Astrocyte of the cerebellum (primary cell): ENCODE measurements at places on chromosomes 5 and 9.

- DNase-seq = no peak
These were observed 221.1 kb downstream of the MAN2A1 start for GRCh38 chr5:109910874-109911273.

DNA sequence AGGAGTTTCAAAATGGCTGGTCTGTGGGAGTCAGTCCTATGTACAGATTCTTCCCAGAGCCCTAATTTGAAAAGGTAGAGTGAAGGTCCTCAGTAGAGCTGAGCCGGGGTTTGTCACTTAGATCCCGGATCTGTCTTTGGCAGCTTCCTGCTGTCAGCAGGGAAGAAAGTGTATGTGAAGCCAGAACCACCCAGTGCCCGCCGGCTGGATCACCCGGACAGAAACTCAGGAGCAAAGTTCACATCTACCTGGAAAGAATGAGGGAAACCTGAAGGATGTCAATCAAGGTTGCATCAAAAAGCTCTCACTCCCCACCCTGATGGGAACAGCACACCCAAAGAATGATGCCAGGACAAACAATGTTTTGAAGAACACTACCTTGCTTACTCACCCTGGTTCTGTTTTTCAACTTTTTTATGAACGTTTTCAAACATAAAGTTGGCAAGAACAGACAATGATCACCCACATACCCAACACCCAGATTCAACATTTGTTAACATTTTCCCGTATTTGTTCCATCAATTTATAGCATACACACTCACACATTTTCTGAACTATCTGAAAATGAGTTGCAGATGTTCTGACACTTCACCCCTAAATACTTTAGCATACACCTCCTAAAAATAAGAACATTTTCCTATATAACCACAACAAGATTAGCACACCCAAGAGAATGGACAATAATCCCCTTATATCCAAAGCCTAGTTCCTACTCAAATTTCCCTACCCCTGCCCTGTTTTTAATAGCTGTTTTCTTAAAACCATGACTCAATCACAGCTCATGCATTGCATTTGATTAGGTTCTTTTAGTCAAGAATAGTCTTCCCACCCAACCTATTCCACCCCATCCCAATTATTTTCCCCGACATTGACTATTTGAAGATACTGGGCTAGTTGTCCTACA, 133.9 kb downstream of the LHFPL2 start:
- DNase-seq = no peak

- DNase-seq = no peak
These were observed 603.5 kb downstream of the ISL1 start for GRCh38 chr5:51986733-51987132.

DNA sequence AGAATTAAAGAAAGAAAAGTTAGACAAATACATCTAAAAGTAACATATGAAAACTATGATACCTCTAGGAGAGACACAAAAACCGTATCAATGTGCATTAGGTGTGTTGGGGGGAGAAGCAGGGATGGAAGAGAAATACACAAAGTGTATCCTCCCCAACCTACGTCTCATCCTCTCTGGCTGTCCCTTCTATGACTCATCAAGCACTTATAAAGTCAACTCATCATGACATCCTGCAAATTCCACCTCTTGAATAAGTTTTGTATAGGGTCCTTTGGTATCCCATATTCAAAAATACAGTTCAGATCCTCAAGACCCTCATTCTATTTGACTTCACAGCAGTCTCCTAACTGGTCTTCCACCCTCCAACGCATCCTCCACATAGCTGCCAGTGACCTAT, 917.6 kb upstream of the DMAC1 start:
- DNase-seq = no peak

- no peak for DNase-seq
These were observed 21.1 kb downstream of the TNPO1 start for GRCh38 chr5:72837524-72838096.

GRCh38 chr5:177496070-177496726, 1.2 kb downstream of the PDLIM7 start:
- DNase-seq = no peak

DNA sequence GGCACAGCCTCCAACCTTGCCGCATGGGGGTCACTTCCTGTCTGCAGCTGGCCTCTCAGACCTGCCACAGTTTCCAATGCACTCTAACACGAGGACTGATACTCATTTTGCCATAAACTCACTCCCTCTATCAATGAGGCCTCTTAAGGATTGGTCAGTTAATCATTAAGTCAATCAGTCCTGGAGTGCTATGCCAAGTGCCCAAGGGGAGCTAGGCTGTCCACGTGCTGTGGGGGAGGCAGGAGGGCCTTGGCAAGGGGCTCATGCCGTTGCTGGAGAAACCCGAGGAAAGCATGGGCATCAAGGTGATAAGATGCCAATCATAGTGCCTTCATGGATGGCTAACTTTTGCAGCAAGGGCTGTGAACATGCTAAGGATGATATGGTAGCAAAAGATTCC, 1.7 kb upstream of the ALDH1B1 start:
- no peak for DNase-seq

DNA sequence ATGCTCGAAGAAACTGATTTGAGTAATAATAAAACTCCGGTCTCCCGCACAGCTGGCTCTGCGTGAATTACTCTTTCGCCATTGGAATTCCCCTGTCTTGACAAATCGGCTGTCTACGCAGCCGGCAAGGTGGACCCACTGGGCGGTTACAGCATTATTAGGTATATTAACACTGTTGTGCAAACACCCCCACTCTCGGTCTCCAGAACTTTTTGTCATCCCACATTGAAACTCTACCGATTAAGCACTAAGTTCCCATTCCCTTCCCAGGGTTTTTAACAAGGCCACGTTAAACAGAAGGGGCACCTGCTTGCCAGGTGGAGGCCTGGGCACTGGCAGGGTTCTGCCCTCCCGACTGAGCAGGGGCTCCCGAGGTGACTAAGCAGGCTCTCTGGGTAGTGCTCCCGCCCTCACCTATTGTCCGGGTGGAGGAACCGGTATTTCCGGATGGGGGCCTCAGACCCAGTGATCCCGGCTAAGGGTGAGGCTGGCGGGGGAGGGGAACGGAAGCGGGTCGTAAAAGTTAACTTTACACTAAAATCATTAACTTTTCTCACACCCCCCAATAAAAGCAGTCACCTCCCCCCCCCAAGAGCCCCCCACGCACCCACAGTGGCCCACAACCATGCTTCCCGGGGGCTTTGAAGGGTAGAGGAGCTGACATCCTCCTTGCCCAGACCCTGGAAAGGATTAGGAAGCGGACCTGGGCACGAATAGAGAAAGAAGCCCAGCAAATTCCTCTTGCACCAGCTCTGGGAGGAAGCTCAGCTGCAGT, 53.5 kb upstream of the TJP2 start:
- DNase-seq = no peak

GRCh38 chr9:126694206-126695081, 80.7 kb downstream of the LMX1B start:
- no peak for DNase-seq

DNA sequence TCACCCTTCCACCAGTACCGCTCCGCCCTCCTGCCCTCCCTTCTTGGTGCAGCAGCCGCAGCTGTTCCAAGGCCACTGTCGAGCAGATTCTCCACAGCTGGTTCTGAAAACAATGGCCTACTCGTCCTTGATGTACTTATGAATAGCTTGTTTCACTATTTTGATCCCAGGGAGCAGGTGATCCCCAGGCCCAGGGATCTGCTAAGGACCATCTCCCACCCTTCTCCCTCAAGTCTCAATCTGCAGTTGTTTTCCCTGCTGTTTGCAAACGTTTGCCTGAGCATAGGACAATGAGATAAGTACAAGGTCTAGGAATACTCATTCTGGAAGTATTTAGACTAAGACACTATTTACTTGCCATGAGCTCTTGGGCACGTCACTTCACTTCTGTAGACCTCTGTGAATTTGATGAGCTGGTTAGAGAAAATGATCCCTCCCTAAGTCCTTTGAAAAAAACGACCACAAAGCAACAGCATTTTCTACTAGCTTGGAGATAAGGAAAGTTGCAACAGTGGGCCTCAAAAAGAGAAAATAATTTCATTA, 1.8 kb downstream of the LURAP1L start:
- no peak for DNase-seq

GRCh38 chr9:28607843-28608242, 1034.6 kb upstream of the C9orf72 start:
- DNase-seq = no peak

- DNase-seq = peak; percentile 70
These were observed 137.2 kb downstream of the C9orf50 start for GRCh38 chr9:129483415-129484351.

- no peak for DNase-seq
These were observed 174.7 kb upstream of the NFIB start for GRCh38 chr9:14488421-14489190.

- no peak for DNase-seq
These were observed 715.2 kb upstream of the ZNF608 start for GRCh38 chr5:125461641-125462072.

DNA sequence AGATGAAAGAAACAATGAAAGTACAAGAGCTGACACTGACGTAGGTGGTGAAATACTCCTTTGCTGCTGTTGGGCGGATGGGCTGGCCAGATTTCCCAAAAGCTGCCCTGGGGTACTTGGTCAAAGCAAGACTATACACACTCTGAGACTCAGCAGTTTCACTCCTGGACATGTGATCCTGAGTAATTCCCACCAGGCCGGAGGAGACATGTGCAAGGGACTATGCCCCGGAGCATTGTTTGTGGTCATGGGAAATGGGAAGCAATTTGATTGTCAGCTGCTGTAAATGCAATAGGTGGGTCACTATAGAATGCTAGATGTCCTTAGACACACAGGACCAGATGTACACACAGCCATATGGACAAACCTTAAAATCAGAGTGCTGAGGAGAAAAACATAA, 116.1 kb downstream of the DCP2 start:
- no peak for DNase-seq
